ENCODE measurements at places on chromosomes 12 and 14. TPM values are rescaled to one million over a fixed set of nuclear protein-coding genes. Genes with fewer than 3 reads are reported as not detected.
A peak's percentile ranks its signal among the peaks of the same experiment; 100 is the strongest.

DNA sequence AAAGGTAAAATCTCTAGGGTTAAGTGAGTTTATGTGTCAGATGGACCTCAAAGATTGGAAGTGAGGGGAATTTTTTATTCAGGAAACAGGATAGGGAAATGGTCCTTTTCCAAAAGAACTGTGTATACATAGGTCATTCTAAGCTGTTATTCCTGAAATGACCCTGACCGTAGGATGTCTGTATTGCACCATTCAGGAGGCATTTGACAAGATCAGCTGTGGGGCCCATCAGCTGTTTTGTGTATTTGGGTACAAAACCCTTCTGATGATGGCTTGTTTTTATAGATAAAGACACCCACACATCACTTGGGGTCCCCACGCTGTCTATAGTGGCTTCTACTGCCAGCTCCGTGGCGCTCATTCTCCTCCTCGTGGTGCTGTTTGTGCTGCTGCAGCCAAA, 62.6 kb upstream of the SRSF5 start:
- no peaks in the 10 kb centered on the region for H3K27me3 ChIP-seq
- H3K36me3 ChIP-seq, result peaks cover 5% of the 10 kb centered on the region
- peak overlapping the region; percentile 3 for H3K27ac ChIP-seq
- peaks cover 57% of the 10 kb centered on the region for H3K4me1 ChIP-seq

The BBS10 gene
- 11.4 TPM for total RNA-seq

GRCh38 chr14:84527706-84528105, 1002.2 kb upstream of the FLRT2 start:
- no peaks in the 10 kb centered on the region for H3K27me3 ChIP-seq
- H3K4me3 ChIP-seq, result no peak overlapping the region
- H3K4me1 ChIP-seq, result no peaks in the 10 kb centered on the region
- H3K27ac ChIP-seq, result no peak overlapping the region
- no peak for DNase-seq

The HOXC4 gene
- total RNA-seq, result 0.40 TPM

The CSRNP2 gene
- total RNA-seq, result 20.3 TPM

DNA sequence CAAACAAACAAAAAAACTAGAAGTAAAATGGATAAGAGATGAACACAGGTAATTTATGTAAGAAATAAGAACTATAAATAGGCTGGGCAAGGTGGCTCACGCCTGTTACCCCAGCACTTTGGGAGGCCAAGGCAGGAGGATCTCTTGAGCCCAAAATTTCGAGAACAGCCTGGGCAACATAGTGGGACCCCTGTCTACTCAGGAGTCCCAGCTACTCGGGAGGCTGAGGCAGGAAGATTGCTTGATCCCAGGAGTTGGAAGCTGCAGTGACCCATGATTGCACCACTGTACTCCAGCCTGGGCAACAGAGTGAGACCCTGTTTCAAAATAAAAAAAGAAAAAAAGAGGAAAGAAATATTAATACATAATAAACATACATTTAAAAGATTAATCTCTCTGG, 22.7 kb upstream of the ABCD4 start:
- H3K4me3 ChIP-seq, result no peak overlapping the region
- DNase-seq, result no peak
- H3K4me1 ChIP-seq, result no peaks in the 10 kb centered on the region

GRCh38 chr14:23435543-23436326, at the start of gene MYH7:
Gene MYH7 (minus strand): TSS chr14:23435660. CDS start chr14:23433732, 1,928 bp downstream.
- no peak within 1 kb of the TSS for H3K27ac ChIP-seq
- no peak for DNase-seq
- no peaks in the 10 kb centered on the region for H3K4me1 ChIP-seq
- no peak within 1 kb of the TSS for H3K4me3 ChIP-seq
- no peaks in the 10 kb centered on the region for H3K27me3 ChIP-seq

The GLT8D2 gene
- total RNA-seq, result 2.4 TPM

GRCh38 chr14:48325486-48325885, 650.1 kb upstream of the MDGA2 start:
- no peaks in the 10 kb centered on the region for H3K4me1 ChIP-seq
- no peak overlapping the region for H3K4me3 ChIP-seq
- no peaks in the 10 kb centered on the region for H3K36me3 ChIP-seq
- no peaks in the 10 kb centered on the region for H3K27me3 ChIP-seq
- H3K27ac ChIP-seq, result no peak overlapping the region

GRCh38 chr14:98169170-98169587, 1102.8 kb downstream of the BCL11B start:
- no peaks in the 10 kb centered on the region for H3K27me3 ChIP-seq
- H3K36me3 ChIP-seq, result no peaks in the 10 kb centered on the region
- DNase-seq, result no peak
- H3K4me1 ChIP-seq, result no peaks in the 10 kb centered on the region

The KRT72 gene
- total RNA-seq, result not detected

The AGAP2 gene
- 7.3 TPM for total RNA-seq

GRCh38 chr12:98492580-98493140, 22.7 kb upstream of the TMPO start:
- no peaks in the 10 kb centered on the region for H3K27me3 ChIP-seq
- no peaks in the 10 kb centered on the region for H3K36me3 ChIP-seq
- no peak for DNase-seq
- H3K27ac ChIP-seq, result no peak overlapping the region

The UNC79 gene
- total RNA-seq, result 0.30 TPM

DNA sequence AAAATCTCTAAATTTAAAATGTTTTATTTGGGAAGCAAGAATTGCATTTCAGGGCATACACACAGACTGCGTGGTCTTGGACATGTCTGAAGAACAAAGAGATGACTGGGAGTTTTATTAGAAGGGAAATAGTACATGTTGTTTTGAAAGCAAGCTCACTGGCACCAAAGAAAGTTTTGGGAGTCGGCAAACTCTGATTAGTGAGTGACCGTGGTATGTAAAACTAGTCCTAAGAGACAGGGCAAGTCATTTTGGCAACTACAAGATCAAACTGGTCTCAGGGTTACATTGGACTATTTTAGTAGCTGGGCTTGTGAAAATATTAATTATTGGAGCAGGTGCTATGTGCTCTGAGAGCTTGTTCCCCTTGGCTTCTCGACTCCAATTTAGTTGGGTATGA, 14.9 kb downstream of the TMEM116 start:
- peaks cover 18% of the 10 kb centered on the region for H3K4me1 ChIP-seq
- H3K36me3 ChIP-seq, result no peaks in the 10 kb centered on the region
- no peak overlapping the region for H3K4me3 ChIP-seq
- H3K27me3 ChIP-seq, result no peaks in the 10 kb centered on the region

DNA sequence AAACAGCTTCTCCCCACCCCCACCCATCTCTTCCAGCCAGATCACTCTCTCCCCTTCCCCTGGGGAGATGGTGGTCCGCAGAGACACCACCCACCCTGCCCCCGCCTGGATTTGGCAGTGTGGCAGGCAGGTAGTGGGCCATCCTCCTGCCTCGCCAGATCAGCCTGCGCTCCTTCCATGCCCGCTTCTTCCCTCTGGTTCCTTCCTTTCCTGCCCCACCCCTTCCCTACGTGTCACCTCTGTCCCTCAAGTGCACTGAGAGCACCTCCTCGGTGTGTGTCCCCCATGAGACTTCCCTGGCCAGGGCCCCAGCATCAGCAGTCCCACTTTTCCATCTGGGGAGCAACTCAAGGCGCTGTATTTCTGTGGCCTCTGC, 632 bp downstream of the NYNRIN start:
- peaks cover 33% of the 10 kb centered on the region for H3K4me1 ChIP-seq
- no peaks in the 10 kb centered on the region for H3K36me3 ChIP-seq
- H3K4me3 ChIP-seq, result peak overlapping the region; percentile 60
- H3K27ac ChIP-seq, result peak overlapping the region; percentile 85
